ENCODE measurements at places on chromosomes 4 and X.

- DNase-seq, result no peak
Observed at GRCh38 chr4:88587306-88587705, 5.0 kb upstream of the HERC3 start.

DNA sequence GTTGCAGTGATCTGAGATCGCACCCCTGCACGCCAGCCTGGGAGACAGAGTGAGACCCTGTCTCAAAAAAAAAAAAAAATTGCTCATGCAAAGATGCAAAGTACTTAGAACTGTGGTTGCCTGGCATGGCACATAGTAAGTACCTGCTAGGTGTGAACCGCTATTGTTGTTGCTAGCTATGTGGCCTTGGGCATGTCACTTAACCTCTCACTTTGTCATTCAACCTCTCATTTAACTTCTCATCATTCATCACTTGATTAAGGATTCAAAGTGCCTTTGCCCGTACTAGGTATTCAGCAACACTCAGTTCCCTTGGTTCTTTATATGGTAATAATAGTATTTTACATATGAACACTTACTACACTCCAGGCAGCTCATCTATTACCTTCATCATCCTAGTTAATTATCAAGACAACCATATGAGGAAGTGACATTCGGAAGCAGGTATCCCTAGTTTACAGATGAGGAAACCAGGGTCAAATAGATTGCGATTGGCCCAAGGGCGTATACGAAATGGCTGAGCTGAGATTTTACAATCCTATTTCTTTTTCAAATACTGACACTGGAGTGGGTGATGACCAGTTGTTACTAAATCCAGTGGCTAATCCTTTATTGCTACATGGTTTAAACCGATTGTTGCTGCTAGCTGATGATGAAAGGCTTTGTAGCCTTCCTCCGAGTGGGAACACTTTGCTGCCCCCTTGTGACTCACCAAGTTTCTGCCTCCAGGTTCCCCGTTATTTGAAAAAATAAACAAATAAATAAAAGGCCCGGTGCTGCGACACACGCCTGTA, 28.8 kb upstream of the SOWAHD start:
- DNase-seq, result no peak

DNA sequence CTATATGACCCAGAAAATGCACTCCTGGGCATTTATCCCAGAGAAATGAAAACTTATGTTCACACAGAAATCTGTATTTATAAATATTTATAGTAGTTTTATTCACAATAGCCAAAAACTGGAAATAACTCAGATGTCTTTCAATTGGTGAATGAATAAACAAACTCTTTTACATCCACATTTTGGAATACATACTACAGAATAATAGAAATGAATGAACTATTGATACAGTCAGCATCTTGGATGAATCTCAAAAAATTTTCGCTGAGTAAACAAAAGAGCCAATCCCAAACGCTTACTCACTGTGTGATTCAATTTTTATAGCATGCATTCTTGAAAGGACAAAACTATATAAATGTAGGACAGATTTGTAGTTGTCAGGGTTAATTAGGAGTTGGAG, 75.1 kb upstream of the HTR2C start:
- no peak for DNase-seq

DNA sequence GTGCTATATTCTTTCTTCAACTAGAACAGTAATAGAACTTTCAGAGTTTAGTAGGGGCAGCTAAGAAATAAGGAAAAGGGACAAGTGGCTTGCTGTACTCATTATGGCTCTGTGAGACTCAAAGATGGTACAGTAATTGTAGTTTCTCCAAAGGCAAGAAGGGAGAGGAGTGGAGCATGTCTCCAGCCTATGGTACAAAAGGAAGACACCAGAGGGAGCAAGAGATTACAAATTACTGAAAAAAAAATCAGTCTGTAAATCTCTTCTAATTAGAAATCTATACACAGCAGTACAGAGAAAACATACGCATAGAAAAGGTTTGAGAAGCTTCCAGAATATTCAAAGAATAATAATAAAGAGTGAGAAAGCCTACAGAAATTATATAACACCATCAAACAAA, 61.4 kb downstream of the KLHL4 start:
- no peak for DNase-seq

- no peak for DNase-seq
Observed at GRCh38 chr4:161463436-161463835, 700.4 kb downstream of the FSTL5 start.

DNA sequence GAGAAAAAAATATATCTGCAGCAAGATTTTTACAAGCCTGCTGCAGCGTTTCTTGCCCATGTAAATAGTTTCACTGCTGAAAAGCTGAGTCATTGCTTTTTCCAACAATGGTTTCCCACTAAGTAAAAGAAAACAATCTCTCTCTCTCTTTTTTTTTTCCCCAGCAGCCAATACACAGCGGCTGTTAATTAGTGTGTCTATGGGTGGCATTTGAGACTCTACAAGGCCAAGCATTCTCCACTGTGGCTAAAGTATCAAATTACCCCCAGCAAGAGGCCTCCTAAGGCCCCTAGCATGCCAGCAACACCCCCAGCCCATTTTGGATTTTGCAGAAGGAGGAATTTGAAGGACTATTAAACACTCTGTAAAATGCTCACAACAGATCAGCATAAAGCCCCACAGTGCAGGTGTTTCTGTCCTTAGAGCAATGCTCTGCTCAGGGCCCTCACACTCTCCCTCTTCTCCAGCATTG, 837.4 kb downstream of the TRIML1 start:
- no peak for DNase-seq

GRCh38 chr4:90118527-90119195, 8.5 kb upstream of the CCSER1 start:
- DNase-seq, result no peak

DNA sequence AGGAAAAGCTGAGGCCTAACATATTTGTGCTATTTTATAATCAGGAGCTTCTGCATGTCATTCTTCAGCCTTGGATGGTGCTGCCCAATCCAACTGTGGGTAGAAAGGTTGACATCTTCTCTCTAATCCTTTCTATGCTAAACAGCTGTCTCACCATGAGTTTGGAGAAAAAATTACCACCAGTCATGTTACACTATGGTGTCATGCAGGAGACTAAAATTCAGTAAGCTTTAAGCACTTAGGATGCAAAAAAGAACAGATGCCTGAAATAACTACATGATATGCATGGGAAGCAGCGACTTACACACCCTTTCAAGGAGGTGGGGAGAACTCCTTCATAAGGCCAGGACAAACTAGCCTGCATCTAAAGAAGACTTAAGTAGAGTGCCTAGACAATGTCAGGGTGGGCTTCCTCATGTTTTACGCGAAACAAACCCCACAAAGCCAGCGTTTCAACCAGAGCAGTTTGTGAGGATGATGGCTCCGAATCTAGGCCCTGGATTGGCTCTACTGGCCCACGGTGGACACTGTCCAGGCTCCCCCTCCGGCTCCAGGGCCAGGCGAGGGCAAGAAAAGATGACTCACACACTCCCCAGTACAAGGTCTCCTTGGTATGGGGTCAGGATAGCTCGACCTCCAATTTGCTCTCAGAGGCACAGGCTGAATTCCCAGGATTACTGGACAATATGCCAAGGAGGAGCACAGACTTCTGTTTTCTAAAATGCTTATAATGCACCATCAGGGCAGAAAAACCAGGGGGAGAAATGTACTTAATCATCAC, 45.1 kb downstream of the STX18 start:
- no peak for DNase-seq

- no peak for DNase-seq
Observed at GRCh38 chr4:106694232-106694631, 325.7 kb upstream of the GIMD1 start.

DNA sequence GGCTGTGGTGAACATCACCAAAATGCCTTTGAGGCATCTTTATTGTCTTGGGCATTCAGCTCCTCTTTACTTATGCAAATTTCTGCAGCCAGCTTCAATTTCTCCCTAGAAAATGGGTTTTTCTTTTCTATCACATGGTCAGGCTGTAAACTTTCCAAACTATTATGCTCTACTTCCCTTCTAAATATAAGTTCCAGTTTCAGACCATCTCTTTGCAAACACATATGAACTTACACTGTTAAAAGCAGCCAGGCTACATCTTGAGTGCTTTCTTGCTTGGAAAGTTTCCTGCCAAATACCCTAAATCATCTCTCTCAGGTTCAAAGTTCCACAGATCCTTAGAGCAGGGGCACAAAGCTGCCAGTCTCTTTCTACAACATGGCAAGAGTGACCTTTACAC, 13.2 kb downstream of the SCLT1 start:
- no peak for DNase-seq

- no peak for DNase-seq
Observed at GRCh38 chr4:4948370-4948769, 70.9 kb downstream of the CYTL1 start.

DNA sequence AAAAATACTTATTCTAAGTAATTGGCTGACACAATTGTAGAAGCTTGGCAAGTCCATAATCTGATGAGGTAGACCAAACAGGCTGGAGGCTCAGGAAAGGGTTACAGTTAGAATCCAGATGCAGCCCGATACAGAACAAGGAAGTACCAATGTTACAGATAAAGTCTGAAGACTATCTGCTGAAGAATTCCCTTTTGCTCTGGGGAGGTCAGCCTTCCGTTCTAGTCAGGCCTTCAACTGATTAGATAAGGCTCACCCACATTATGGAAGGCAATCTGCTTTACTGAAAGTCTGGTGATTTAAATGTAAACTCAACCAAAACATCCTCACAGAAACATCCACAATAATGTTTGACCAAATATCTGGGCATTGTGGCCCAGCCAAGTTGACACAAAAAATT, 7.4 kb upstream of the DYNLT3 start:
- no peak for DNase-seq

DNA sequence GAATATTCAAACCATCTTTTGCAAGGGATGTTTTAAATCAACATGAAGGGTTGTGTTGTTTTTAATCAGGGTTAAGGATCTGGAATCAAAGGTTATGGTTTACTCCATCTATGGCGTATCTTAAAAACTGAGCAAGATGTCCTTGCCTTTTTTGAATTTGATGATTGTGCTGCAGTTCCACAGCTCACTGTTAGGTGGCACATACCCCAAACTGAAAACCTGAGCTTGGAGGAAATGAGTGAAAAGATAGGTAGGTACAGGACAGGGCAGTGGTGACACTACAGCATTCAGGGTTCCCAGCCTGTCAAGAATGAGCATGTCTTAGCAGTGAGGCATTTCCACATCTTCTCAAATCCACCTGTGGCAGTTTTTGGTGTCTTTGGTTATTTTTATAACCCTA, 13.1 kb upstream of the EOLA1 start:
- DNase-seq, result no peak

- no peak for DNase-seq
Observed at GRCh38 chrX:44043496-44043895, 70.3 kb upstream of the NDP start.

- no peak for DNase-seq
Observed at GRCh38 chr4:2804449-2804972, 11.6 kb downstream of the SH3BP2 start.

GRCh38 chr4:136643416-136643815, 888.9 kb downstream of the PCDH18 start:
- no peak for DNase-seq

DNA sequence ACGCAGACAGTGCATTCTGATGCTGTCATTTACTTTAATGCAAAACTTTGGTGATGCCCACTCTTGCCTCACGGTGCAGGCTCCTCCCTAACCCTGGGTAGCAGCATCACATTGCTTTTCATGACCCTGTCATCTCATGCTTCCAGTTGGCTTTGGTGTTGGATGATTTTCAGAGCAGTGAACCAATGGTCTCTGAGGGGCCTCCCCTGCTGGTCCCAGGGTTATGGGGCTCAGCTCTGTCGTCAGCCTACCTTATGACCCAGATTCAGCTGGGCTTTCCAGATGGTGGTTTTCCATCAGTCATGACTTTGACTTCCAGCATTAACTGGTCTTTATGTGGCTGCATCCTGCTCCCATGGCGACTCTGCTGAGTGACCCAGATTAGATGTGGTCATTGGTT, 56.0 kb downstream of the NOP14 start:
- no peak for DNase-seq

GRCh38 chrX:71081330-71082123, 13.4 kb upstream of the SNX12 start:
- DNase-seq, result no peak

- DNase-seq, result no peak
Observed at GRCh38 chrX:135489542-135489941, 30.9 kb upstream of the INTS6L start.

DNA sequence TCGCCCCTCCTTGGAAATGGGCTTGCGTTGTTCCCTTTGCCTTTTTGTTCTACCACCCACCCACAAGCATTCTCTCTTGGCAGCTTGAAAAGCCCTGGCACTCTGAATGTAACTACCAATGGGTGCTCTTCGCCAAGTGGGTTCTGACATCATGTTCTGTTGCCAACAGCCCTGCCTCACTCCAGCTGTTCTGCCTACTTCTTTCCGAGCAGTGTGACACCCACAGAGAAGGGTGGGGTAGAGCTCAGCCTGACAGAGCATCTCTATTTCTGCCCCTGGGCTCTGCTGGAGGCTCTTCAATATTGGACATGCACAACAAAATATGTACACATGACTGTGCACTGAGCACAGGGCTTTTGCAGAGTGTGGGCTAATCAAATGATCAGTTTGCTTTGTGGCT, 15.6 kb upstream of the EXOSC9 start:
- no peak for DNase-seq

DNA sequence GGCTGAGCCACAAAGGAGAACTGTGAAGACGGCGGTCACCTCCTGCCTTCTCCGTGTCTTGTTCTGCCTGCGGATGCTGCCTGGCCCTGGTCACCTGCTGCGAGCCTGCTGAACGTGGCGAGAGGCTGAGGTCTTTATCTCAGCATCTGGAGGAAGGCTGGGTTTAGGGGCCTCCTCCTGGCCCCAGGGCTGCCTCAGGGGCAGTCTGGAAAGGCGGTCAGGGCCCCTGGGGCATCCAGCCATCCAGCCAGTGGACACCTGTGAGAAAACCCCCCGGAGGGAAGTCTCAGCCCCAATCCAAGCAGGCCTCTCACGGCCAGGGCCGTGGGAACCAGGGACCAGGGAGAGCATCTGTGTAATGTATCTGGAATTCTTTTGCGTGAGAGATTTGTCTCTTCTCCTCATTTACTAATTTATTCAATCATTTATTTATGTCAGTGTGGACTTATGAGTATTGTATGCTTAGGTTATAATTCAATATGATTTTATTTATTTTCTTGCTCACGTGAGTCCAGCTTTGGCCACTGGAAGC, 11.3 kb downstream of the PDE6B start:
- DNase-seq, result no peak

DNA sequence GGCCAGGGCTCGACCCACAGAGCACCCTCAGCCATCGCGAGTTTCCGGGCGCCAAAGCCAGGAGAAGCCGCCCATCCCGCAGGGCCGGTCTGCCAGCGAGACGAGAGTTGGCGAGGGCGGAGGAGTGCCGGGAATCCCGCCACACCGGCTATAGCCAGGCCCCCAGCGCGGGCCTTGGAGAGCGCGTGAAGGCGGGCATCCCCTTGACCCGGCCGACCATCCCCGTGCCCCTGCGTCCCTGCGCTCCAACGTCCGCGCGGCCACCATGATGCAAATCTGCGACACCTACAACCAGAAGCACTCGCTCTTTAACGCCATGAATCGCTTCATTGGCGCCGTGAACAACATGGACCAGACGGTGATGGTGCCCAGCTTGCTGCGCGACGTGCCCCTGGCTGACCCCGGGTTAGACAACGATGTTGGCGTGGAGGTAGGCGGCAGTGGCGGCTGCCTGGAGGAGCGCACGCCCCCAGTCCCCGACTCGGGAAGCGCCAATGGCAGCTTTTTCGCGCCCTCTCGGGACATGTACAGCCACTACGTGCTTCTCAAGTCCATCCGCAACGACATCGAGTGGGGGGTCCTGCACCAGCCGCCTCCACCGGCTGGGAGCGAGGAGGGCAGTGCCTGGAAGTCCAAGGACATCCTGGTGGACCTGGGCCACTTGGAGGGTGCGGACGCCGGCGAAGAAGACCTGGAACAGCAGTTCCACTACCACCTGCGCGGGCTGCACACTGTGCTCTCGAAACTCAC, 3.6 kb downstream of the MID1IP1 start:
- DNase-seq, result no peak
